ENCODE measurements at places on chromosomes 2 and 18. TPM values are rescaled to one million over a fixed set of nuclear protein-coding genes. Genes with fewer than 3 reads are reported as not detected.
A peak's percentile ranks its signal among the peaks of the same experiment; 100 is the strongest.

ACKR3 gene
- 26.8 TPM for total RNA-seq

- no peak for DNase-seq
Observed at GRCh38 chr2:204000446-204000845, 63.9 kb downstream of the ICOS start.

DNA sequence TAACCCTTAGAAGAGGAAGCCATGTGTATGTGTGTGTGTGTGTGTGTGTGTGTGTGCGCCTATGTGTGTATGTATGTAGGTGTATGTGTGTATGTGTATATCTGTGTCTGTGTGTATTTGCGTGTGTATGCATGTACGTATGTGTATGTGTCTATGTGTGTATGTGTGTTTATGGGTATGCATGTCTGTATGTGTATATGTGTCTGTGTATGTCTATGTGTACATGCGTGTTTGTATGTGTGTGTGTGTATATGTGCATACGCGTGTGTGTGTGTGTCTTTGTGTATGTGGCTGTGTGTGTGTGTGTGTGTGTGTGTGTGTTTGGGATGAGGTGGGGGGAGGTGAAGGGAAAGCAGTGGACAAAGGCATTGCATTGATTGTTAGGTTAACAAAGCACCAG, 380.2 kb downstream of the HRH4 start:
- no peak for DNase-seq

DNA sequence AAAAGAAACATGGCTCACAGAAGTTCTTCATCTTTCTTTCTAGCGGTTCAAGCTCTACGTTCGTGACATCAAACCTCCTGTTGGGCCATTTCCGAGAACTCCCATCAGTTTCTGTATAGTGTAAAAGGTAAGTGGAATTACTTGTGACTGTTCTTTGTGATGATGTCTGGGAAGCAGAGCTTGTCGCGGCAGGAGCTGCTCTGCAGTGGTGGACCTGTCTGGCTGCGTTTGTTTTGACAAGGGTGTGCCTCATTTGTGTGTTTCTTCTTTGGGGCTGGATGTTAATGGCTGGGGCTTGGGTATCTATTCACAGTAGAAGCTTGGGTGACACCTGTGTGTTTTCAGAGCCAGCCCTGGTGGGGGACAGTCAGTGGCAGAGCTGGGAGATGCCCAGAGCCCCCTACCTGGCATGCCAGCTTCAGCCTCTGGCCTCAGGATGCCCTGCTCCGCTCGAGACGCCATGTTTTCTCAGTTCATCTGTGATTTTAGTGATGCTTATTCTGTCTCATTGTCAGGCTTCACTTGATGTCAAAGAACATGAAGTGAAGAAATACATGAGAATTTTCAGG, 59.6 kb downstream of the LDLRAD4 start:
- no peak for DNase-seq

ARHGAP25 gene
- total RNA-seq, result 0.29 TPM

- no peak for DNase-seq
Observed at GRCh38 chr2:178833382-178833781, 26.2 kb upstream of the TTN start.

DNA sequence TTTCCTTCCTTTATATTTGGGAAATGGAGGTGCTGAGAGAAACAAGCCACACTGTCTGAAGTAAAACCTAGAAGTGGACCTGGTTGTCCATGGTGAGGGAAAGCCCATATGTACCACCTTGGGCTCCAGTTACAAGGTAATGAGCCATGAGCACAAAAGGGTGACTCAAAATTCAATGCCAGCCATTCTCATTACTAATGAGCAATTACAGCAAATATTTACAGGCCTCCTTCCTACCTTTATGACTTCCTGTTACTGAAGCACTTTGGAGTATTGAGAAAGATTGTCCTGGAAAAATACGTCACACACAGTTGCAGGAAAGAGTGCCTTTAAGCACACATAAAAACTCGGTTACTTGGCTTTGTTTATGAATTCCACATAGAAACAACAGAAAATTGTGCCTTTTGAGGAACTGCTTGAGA, 9.1 kb downstream of the EPAS1 start:
- peak; percentile 37 for DNase-seq
